Mucosa of descending colon (tissue), 3 donors: ENCODE measurements at places on chromosomes 5 and 9. TPM values are rescaled to one million over a fixed set of nuclear protein-coding genes. Genes with fewer than 3 reads are reported as not detected.

DNA sequence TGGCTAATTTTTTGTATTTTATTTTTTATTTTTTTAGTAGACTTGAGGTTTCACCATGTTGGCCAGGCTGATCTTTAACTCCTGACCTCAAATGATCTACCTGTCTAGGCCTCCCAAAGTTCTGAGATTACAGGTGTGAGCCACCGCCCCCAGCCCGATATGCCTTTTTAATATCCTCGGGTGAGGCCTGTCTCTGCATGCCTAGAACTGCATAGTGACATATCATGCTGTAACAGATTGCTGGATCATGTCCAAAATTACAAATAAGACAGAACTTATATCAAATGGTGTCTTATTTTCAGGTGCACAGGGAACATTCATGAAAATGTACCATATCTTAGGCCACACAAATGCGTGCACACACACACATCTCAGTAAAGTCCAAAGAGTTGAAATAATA lies 39.1 kb upstream of the PJA2 start:
- no peak for DNase-seq

- DNase-seq, result no peak
These were observed 285.4 kb downstream of the TLE4 start for GRCh38 chr9:79857188-79857587.

- DNase-seq, result no peak
These were observed 363 bp downstream of the ZNF454 start for GRCh38 chr5:178941361-178941760.

DNA sequence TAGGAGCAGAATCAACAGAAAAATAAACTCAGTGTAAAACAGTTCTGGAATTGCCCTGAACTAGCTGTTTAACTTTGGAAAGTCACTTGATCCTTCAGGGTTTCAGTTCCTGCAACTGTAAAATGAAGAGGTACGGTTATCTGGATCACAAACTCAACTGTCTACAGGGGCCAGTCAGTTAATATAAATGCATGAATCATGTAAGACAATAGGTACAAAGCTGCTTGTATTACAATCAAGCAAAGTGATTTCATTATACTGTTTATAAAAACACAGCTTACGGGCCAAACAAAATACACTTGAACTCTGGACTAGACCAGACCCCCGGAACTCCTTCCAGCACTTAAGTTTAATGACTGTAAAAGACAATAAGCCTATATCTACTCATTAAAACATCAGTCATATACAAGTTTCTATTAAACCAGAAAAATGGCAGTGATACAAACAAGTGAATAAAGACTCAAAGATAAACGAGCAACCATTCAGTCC lies 73.0 kb downstream of the MRPS27 start:
- DNase-seq, result no peak

- DNase-seq, result no peak
These were observed 4.6 kb upstream of the ANP32B start for GRCh38 chr9:97978371-97979130.

GRCh38 chr9:14298601-14299022 lies 15.3 kb downstream of the NFIB start:
- DNase-seq, result no peak

DNA sequence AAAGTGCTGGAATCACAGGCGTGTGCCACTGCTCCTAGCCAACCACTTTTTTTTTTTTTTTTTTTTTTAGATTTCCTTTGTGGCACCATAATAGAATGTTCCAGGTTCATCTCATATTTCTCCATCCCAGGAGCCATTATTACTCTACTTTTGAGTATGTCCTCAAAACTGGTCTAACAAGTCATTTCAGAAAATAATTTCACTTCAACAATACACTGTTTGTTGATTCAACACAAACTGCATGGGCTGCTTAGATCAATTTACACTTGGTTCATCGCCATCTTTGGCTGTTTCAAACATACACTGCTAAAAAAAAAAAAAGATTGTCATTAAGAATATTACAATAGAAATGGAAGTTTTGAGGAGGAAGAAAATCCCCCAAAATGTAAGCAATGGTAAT lies 57.9 kb downstream of the CSNK1A1 start:
- DNase-seq, result no peak

DNA sequence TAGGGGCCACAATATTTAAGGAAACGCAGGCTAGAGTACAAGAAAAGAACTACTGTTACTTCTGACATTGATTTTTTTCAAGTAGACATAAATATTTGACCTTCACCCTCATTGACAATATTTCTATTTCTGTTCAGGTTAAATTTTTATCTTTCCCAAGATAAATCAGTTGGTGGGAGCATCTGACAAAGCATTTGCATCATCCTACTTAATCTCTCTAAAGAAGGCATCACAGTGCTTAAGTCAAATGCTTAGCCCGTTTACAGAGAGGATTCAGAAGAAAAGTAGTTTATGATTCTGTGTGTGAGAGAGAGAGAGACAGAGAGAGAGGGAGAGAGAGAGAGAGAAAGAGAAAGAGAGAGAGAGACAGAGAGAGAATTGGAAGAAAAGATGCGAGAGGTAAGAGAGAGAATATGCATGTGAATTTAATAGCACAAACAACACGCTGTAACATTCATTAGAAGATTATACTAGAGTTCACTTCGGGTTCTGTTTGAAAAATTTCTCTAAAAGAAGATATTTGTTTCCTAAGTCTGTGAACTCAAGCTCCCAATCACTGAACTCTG lies 1093.3 kb upstream of the CDH6 start:
- no peak for DNase-seq

DNA sequence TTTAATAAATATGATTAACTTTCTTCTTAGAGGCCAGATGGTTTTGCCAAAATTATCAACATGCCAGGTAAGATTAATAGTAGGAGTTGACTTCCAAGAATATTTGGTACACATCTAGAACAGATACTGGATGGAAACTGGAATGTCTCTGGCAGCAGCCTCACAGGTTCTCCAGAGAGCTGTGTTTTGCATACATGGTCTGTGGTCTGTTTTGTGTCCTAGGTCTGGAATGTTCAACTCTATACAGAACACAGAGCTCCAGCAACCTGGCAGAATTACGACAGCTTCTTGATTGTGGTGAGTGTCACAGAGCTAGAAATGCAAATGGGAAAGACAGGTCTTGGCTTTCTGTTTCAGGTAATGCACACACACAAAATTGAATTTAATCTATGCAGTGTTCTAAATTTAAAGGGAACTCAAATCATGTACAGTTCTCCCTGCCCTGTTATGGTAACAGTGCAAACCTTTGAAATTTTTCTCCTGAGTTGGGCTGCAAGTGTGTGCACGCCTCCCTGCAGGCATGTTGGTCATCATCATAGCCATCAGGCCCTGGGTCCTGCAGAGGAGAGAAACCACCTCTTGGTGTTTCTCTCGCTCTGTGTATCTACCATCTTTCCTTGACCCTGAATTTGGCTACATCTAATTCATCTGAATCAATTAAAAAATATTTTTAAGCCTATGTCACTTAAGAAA lies 58.3 kb downstream of the PIK3R1 start:
- no peak for DNase-seq

- no peak for DNase-seq
These were observed 55.0 kb upstream of the BNC2 start for GRCh38 chr9:16925426-16925825.

The FIBCD1 gene
- total RNA-seq, result 10.7 TPM

The CFAP90 gene
- not detected for total RNA-seq

The CEP78 gene
- total RNA-seq, result 15.6 TPM

The TMEM215 gene
- total RNA-seq, result not detected

The C6 gene
- 0.87 TPM for total RNA-seq

The LVRN gene
- 1.6 TPM for total RNA-seq

The PLAC8L1 gene
- total RNA-seq, result 0.70 TPM

The CHMP5 gene
- total RNA-seq, result 72.2 TPM
